ENCODE measurements at places on chromosomes 16 and 17. TPM values are rescaled to one million over a fixed set of nuclear protein-coding genes. Genes with fewer than 3 reads are reported as not detected.

Gene SLC25A10
- 2.4 TPM for total RNA-seq

Gene TEKT1
- not detected for total RNA-seq

Gene ASGR2
- 0.62 TPM for total RNA-seq

Gene SCGB1C2
- not detected for total RNA-seq

DNA sequence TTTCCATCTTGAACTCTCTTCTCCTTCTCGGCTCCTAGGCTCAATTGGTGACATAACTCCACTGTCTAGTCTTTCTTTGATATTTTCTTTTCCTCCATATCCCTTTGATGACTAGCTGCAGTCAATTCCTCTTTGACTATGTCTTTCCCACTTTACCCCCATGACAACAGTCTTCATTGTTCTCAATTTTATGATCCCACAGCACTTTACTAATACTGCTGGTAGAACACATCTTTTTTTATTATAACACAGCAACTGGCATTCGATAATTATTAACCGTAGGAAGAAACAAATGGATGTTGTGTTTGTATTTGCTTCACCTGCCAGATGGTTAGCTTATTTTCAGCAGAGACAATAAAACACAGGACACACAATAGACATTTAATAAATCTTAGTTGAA is 1.3 kb downstream of the KRTAP3-3 start:
- DNase-seq: no peak

GRCh38 chr17:80890921-80891396 is 100.7 kb upstream of the CHMP6 start:
- DNase-seq: no peak

Gene ATP2A1
- 2,539 TPM for total RNA-seq

Gene SLC13A5
- 0.17 TPM for total RNA-seq

- DNase-seq: no peak
Observed at GRCh38 chr16:9840761-9841665, 341.2 kb downstream of the GRIN2A start.

Gene SP2
- 16.1 TPM for total RNA-seq

DNA sequence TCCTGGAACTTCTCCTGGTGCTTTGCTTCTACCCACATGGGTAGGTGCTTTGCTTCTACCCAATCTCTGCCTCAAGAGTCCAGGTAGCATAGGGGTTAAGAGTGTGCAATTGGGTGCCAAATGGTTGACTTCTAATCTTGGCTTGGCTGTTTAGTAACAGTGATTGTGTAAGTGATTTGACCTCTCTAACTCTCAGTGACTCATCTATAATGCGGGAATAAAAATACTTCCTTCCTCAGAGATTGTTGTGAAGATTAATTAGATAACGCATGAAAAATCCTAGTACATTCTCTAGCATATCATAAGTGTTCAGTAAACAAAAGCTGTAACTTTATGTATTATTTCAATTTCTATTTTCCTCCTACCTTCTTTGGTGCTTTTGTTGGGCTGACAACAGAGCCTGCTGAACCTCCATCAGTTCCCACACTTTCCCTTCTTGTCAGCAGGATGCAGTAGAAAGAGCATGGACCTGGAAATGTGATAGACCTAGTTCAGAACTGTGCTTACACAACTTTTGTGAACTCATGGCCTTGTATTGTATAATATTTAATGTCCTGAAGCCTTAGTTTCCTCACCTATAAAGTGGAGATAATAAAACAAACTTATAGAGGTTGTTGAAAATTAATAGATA is 72.9 kb upstream of the SMIM36 start:
- no peak for DNase-seq
